ENCODE measurements at places on chromosomes 7 and 10.

DNA sequence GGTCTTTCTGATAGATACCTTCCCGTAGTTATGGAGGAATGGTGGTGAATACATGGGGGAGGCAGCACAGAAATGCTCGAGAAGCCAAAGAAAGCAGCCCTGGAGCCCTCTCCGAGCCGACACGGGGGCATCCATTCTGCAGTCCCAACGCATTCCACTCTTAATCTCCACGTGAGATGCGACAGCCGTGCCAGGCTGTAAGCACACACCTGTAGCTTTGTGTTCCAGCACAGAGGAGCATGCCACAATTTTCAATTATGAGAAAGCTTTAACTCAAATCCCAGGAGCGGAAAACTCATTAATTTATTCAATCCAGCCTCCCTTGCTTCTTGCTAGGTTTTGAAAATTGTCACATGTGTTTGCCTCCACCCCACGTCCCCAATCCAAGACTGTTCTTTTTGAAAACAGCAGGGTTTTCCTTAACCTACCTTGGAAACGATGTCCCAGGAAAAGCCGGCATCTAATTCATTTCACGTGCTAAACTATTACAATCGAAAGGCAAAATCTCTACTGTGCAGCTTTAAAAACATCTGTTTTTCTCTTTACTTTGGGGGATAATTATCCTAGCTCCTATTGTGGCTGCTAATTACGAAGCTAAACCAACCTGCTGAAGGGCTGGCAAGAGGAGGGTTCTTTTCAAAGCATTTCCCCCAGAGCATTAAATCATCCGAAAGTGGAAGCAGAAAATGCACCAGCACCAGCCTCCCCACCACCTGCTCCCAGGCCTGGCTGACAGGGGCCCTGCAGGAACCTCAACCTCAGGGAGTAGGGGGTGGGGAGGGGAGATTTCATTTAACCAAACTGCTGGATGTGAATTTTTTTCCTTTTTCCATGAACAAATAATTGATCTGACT is 56.0 kb upstream of the CHST15 start:
- DNase-seq = no peak

DNA sequence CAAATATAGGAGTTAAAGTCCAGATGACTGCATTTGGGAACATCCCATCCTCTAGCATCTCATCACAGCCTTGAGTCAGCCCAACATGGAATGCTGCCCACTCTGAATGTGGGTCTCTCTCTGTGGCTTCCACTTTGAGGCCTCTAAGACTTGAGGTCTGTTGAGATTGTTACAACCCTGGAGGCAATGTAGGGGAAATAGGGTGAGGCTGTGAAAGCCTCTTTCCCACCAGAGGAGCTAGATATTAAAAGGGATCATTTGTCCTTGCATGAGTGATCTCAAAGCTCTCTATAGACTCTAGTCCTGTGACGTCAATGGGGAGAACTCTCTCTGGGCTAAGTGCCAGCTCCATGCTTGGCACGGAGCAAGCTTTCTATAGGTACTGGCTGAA is 6.4 kb upstream of the GOLGA7B start:
- no peak for DNase-seq

- no peak for DNase-seq
Observed at GRCh38 chr7:1457949-1458682, 1.2 kb downstream of the MICALL2 start.

DNA sequence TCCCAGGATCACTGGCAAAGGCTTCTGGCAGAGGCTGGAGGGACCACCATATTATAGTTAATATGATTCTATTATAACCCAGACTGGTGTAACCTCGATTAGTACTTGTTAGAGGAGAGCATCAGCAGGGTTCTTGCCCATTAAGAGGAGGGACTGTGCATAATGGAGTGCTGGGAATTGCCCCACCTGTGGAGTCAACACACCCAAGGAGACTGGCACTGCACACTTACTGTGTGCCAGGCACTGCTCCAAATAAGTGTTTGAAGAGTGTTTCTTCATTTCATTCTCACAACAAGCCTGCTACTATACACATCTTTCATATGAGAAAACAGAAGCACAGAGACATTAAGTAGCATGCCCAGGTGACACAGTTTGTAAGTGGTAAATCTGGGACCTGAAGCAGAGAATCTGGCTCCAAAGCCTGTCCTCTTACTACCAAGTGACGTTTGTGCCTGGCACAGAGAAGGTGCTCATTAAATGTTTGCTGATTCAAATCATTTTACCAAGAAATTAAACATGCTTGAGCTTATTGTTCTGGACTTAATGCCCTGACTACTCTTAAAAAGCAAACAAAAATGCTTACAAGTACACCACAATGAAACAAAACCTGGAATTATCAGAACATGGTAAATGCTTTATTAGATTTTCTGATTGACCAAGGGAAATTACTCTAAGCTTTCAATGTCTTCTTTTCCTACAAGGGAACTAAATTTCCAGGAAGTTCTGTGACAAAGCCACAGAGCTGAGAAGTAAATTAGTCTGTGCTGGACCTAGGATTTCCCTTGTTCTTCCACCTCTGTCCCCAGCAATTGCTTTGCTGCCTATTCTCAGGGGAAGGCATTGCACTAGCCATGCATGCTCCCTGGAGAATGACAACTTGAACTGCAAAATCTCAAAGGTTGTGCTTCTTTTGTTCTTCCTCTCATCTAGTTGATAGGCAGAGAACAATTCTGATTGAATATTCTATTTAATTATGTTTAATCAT is 809 bp downstream of the SLC13A1 start:
- no peak for DNase-seq

DNA sequence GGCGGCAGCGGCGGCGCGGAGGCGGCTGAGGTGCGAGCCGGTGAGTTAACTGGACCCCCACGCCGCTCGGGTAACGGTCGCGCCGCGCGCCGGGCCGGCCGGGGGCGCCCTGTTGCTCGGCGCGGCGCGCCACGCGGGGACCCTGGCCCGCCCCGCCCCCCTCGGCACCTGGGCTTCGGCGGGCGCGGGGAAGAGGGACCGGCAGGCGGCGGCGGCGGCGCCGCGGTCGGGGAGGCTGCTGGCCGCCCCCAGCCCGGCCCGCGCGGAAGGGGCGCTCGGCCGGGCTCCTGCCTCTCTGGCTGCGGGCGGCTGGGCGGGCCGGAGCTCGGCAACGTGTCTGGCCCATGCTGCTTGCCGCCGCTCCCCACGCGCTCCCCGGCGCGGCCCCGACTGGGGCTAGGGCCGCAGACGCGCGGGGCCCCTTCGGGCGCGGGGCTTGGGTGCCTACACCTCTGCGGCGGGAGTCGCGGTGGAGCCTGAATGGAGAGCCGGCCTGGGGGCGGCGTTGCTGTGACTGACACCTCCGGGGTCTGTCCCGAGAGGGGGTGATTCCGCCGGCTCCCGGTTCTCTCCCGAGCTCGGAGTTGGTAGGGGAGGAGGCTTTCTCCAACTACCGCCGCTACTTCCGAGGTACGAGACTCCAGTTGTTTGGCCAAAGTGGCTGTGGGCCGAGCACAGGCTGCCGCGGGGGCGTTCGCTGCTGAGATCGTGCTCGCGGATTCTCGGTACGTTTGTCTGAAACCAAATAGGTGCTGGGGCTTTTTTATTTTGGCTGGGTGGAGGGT is 494 bp downstream of the PALS2 start:
- peak; percentile 25 for DNase-seq

- peak; percentile 44 for DNase-seq
Observed at GRCh38 chr7:101814991-101815825, 2.2 kb upstream of the CUX1 start.

GRCh38 chr10:67697724-67698131 is 1.7 kb upstream of the CTNNA3 start:
- no peak for DNase-seq

- no peak for DNase-seq
Observed at GRCh38 chr7:128408709-128409595, 830 bp downstream of the IMPDH1 start.

- DNase-seq = no peak
Observed at GRCh38 chr10:44689368-44689767, 221.8 kb upstream of the TMEM72 start.

DNA sequence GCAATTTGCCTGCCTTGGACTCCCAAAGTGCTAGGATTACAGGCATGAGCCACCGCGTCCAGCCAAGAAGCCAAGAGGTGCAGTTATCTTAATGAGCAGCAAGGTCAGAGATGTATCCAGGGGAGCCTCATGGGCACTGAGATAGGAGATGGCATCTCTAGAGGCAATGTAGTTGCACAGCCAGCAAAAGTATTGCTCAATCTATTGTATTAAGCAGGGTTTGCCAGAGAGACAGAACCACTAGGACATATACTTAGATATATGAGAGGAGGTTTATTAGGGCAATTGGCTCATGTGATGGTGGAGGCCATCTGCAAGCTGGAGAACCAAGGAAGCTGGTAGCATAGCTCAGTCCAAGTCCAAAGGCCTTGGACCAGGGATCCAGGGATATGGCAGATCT is 16.3 kb upstream of the VPS26A start:
- no peak for DNase-seq

DNA sequence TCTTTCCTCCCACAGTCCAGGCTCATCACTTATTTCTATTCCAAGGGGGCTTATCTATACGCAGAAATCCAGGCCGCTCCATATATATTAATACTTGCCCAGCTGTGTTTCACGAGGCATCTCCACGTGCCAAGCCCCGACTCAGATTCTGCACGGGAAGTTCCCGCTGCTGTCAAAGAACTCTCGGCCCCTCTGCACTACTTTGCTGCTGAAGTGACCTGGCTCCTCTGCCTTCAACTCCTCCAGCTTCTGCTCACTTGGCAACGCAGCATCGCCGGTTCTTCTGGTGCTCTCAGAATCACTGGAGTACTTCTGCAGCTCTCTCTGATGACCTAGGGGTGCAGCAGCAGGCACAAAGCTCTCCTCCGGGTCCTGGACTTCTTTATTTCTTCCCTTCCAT is 9.7 kb upstream of the CHST12 start:
- DNase-seq = no peak

DNA sequence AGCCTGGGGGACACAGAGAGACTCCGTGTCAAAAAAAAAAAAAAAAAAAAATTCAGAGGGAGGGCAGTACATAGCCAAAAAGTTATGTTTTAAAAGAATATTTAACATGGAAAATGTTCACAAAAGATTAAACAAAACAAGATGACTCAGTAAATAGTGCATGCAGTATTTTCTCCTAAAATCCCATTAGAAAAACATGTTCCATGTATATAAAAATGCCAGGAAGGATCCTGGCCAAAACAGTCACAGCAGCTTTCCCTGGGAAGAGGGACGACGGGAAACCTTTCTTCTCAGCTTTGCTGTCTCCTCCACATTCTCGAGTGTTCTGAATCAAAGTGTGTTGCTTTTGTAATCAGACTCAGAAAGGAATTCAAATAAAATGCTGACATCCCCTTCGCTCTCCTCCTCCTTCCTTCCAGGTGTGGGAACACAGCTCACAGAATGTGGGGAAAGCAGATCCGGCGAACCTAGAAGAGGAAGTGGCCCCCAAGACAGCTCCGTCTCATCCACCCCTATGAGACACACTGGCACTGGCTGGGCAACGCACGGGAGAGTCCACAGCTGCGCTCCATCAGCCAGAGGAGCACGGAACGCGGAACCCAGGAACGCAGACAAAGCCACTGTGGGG is 139.4 kb downstream of the MAD1L1 start:
- DNase-seq = no peak

DNA sequence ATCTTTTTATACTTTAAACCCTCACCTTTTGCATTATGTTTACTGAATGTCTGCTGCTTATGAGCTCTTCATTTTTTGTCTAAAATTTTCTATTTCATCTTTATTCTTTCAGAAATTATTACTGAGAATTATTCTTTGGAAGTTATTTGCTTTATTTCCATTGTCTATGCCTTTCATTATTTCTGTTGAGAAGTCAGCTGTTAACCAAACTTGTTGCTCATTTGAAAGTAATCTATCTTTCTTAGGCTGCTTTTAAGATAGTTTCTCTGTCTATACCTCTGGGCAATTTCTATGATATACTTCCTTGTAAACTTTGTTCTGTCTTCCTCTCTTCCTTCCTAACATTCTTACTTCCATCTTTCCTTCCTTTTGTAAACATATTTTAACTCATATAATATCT is 1165.9 kb upstream of the CELF2 start:
- no peak for DNase-seq

- DNase-seq = no peak
Observed at GRCh38 chr7:68840991-68841390, 757.3 kb upstream of the AUTS2 start.

GRCh38 chr7:153514032-153514431 is 538.2 kb upstream of the DPP6 start:
- no peak for DNase-seq

DNA sequence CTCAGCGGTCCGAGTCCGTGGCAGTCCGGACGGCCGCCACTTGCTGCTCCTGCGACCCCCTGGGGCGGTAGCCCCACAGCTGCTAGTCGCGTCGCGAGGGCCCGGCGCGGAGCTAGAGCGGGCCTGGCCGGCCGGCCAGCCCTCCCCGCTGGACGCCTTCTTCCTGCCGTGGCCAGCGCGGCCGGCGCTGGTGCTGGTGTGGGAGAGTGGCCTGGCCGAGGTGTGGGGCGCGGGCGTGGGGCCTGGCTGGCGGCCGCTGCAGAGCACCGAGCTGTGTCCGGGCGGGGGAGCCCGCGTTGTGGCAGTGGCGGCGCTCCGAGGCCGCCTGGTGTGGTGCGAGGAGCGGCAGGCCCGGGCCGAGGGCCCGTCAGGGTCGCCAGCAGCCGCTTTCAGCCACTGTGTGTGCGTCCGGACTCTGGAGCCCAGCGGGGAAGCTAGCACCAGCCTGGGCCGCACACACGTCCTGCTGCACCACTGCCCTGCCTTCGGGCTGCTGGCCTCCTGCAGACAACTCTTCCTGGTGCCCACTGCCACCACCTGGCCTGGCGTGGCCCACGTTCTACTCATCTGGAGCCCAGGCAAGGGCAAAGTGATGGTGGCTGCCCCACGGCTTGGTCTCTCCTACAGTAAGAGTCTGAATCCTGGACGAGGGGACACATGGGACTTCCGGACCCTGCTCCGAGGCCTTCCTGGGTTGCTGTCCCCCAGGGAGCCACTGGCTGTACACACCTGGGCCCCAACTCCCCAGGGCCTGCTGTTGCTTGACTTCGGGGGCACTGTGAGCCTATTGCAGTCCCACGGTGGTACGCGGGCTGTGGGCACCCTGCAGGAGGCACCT is 631 bp downstream of the HPS6 start:
- DNase-seq = no peak

- DNase-seq = no peak
Observed at GRCh38 chr10:117734731-117735405, 192.3 kb downstream of the EMX2 start.

DNA sequence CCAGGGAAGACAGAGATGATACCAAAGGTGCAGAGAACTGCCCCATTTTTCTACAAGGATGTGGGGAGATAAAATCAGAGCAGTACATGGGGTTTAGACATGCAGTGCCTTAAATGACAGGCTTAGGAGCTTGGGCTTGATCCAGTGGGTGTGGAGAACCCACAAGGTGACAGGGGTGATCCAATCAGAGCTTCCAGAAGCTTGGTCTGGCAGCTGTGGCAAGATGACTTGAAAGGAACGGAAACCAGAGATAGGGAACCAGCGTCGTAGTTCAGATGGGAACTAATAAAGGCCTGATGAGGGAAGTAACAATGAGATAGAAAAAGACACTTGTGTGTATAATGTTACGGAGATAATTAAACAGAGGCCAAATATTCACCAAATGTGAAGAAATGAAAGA is 80.7 kb downstream of the SLC37A3 start:
- no peak for DNase-seq

GRCh38 chr10:131267814-131268095 is 43.8 kb downstream of the TCERG1L start:
- no peak for DNase-seq
